Bronchus fibroblast of lung (primary cell): ENCODE measurements at places on chromosomes 11 and 22. TPM values are rescaled to one million over a fixed set of nuclear protein-coding genes. Genes with fewer than 3 reads are reported as not detected.

EFEMP2 gene
- total RNA-seq = 86.2 and 96.8 TPM in 2 replicates

TRIM29 gene
- not detected in 2 replicates for total RNA-seq

KREMEN1 gene
- total RNA-seq = 5.4 and 6.2 TPM in 2 replicates

CAPN5 gene
- total RNA-seq = 11.3 and 12.4 TPM in 2 replicates

GLYAT gene
- total RNA-seq = not detected in 2 replicates

MUC2 gene
- not detected in 2 replicates for total RNA-seq

OVOL1 gene
- not detected in 2 replicates for total RNA-seq

DUSP8 gene
- total RNA-seq = 0.50 and 0.74 TPM in 2 replicates

TRIM48 gene
- not detected in 2 replicates for total RNA-seq

OR5AL1 gene
- not detected in 2 replicates for total RNA-seq

OR8G5 gene
- not detected in 2 replicates for total RNA-seq

OR5P2 gene
- total RNA-seq = not detected in 2 replicates

SCGB2A2 gene
- not detected in 2 replicates for total RNA-seq

UPK3A gene
- total RNA-seq = not detected in 2 replicates

MS4A3 gene
- total RNA-seq = not detected in 2 replicates

RFPL1 gene
- not detected in 2 replicates for total RNA-seq

ANO9 gene
- under 0.01 TPM in 1 of 2 replicates, not detected in the other for total RNA-seq

TRIM68 gene
- 8.9 TPM in 2 replicates for total RNA-seq

GRK2 gene
- 38.8 and 41.8 TPM in 2 replicates for total RNA-seq

PDGFD gene
- 1.2 and 1.8 TPM in 2 replicates for total RNA-seq

CHEK1 gene
- total RNA-seq = 29.0 and 34.5 TPM in 2 replicates

DEFB131B gene
- not detected in 2 replicates for total RNA-seq

MS4A4A gene
- total RNA-seq = not detected in 2 replicates

CRYBB3 gene
- total RNA-seq = not detected in 2 replicates

MYBPC3 gene
- not detected in 2 replicates for total RNA-seq

PIWIL4 gene
- total RNA-seq = 0.50 and 0.59 TPM in 2 replicates

TSGA10IP gene
- total RNA-seq = under 0.01 TPM in 1 of 2 replicates, not detected in the other
